ENCODE measurements at places on chromosomes 1 and 21.
A peak's percentile ranks its signal among the peaks of the same experiment; 100 is the strongest.

- no peak for DNase-seq
Observed at GRCh38 chr1:25711555-25712298, 88.3 kb upstream of the SELENON start.

- peak; percentile 84 for DNase-seq
Observed at GRCh38 chr1:206579747-206580437, 32.4 kb downstream of the EIF2D start.

GRCh38 chr21:25025596-25025995 lies 581.7 kb downstream of the MRPL39 start:
- DNase-seq, result no peak

GRCh38 chr1:20530901-20531300 lies 21.5 kb upstream of the FAM43B start:
- no peak for DNase-seq

GRCh38 chr21:44957901-44958451 lies 18.1 kb downstream of the SLX9 start:
- DNase-seq, result no peak

- DNase-seq, result no peak
Observed at GRCh38 chr1:207970329-207971233, 59.7 kb upstream of the CD34 start.

GRCh38 chr1:1534401-1535154 lies 5.8 kb downstream of the TMEM240 start:
- peak; percentile 85 for DNase-seq

GRCh38 chr1:215473943-215474342 lies 93.2 kb upstream of the KCTD3 start:
- DNase-seq, result no peak

Measured in osteoblast (primary cell).